Foreskin keratinocyte (primary cell): ENCODE measurements at places on chromosomes 7 and 10. TPM values are rescaled to one million over a fixed set of nuclear protein-coding genes. Genes with fewer than 3 reads are reported as not detected.

DNA sequence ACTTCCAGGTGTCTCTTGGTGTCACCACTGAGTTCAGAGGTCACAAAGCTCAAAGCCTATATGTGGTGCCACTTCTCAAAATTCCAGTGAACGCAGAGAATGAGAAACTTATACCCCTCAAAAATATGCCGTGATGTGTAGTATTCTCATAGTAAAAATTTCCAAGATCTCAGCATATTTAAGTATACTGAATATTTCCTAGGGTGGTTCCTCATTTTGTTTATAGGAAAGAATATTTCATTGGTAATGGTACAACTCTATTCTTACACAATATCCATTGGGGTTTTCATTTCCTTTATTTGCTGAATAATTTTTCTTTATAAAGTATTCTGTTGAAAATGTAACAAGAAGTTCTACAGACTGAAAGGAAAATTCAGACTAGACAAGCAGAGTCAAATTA lies 58.9 kb upstream of the ADO start:
- DNase-seq = no peak

- DNase-seq = no peak
Measured at GRCh38 chr10:12709000-12709401, 292.5 kb downstream of the CCDC3 start.

DNA sequence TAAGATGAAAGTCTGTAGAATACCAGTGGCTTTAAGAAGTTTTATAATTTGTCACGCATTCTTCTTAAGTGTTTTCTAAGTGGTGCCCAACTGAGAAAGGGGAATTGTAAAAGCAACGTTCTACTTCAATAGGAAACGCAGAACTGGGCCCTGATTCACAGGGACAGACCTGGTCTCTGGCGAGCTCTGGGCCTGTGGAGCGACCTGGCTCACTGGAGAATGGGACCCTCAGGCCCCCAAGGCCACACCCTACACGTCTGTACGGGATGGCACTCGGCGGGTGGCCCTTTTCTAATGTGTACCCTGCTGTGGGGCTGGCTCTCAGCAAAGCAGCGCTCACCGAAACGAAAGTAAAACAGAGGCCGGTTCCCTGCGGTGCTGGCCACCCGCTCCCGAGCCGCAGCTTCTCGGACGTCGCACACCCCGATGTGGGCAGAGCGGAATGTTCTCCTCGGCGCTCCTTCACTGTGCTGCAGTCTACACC lies 205.0 kb downstream of the DIP2C start:
- DNase-seq = no peak

- DNase-seq = no peak
Measured at GRCh38 chr7:156918635-156919034, 25.7 kb upstream of the LMBR1 start.

DNA sequence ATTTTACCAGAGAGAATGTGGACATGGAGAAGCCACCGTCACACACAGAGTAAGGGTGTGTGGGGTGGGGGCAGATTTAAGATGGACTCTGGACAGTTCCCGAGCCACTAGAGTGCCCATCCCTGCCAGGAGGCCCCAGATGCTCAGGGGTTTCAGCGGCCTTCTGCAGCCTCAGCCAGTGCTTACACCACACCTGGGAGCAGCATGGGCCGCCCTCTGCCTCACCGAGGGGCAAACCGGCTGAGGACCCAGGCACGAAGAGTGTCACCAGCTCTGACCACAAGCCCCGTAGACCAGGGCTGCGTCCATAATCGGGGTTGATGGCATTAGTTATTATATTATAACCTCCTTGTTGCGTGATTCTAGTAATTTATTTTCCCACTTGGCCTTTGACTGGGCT lies 6.7 kb upstream of the MNX1 start:
- no peak for DNase-seq

GRCh38 chr10:73501651-73502050 lies 5.8 kb upstream of the PPP3CB start:
- no peak for DNase-seq

GRCh38 chr10:125979976-125980375 lies 83.6 kb downstream of the FANK1 start:
- no peak for DNase-seq

ZEB1 gene
- 0.24 and 0.35 TPM in 2 replicates for total RNA-seq

BRAF gene
- 11.3 and 12.1 TPM in 2 replicates for total RNA-seq
